Activated T-helper 17 cell treated with anti-CD3 and anti-CD28 coated beads, Interleukin-2, amount 50 U/mL, for 72 hours (primary cell): ENCODE measurements at places on chromosomes 11 and 22. TPM values are rescaled to one million over a fixed set of nuclear protein-coding genes. Genes with fewer than 3 reads are reported as not detected.
A peak's percentile ranks its signal among the peaks of the same experiment; 100 is the strongest.

DNA sequence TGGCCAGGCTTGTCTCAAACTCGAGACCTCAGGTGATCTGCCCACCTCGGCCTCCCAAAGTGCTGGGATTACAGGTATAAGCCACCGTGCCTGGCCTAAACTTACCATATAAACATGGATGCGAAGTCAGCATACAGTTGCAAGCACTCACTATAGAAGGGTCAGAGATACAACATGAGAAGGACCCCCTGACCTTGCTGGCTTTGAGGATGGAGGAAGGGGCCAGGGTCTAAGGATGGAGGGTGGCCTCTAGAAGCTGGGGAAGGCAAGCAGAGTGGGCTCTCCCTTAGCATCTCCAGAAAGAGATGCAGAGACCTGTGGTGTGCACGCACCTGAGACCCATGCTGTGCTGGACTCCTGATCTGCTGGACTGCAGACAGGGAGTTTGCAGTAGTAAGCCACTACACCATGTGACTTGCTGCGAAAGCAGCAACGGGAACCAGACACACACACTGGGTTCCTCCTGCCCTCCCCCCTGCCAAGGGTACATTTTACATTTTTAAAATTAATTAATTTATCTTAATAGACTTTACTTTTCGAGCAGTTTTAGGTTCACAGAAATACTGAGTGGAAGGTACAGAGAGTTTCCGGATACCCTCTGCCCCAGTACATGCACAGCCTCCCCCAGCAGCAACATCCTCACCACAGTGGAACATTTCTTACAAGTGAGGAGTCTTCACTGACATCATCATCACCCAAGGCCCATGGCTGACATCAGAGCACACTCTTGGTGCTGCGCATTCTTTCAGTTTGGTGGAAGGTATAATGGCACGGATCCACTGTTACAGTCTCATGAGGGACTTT lies 170.1 kb upstream of the B3GAT1 start:
- ATAC-seq = no peak

DNA sequence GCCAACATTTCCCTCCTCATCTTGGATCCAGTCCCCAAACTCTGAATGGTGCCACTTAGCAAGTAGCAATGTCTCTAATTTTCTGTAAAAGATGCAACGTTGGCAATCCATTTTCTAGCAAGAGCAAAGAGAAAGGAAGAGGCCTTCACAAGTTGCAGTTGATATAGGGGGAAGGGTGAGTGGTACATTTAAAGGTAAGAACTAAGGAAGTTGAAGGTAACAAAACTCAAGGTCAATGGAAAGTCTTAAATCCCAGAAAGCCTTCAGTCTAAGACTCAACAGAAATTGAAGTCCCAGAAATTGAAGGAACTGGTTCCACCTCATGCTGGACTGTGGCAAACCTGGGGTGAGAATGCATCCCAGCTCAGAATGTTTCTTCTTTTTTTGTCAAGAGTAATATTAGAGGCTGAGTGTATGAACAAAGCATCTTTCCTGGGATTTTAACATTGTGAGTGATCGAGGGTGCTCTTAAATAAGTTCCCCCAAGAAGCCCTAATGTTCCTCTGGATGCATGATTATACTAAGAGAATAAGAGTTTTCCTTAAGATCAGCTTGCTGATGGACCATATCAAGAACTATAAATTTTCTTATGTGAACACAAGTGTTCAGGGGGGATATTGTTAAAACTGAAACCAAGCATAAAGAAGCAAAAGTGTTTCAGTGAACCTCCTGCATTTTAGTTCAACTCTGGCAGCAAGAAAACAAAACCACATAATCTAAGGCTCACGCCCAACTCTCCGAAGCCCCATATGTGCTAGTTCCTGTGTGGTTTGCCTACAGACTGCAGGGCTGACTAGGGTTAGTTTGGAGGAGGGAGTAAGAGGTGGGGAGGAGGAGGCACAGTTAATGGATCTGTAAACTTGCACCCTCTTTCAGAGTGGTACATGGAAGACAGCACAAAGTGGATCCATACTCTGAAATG lies at the start of gene GRAP2:
TSS of gene GRAP2 (plus strand) at position 779 of the 922 bp plus-strand sequence. CDS start 46,023 bp downstream, outside the sequence.
- ATAC-seq = peak; percentile 92

- ATAC-seq = peak; percentile 70
Observed at GRCh38 chr11:72573072-72573854, 101.0 kb downstream of the PDE2A start.

GRCh38 chr11:129894278-129895125 lies 876 bp downstream of the NFRKB start:
- ATAC-seq = no peak

GRCh38 chr11:690738-691633 lies 4.0 kb downstream of the DEAF1 start:
- ATAC-seq = no peak

GRCh38 chr11:39817241-39817640 lies 1642.2 kb downstream of the LRRC4C start:
- no peak for ATAC-seq

DNA sequence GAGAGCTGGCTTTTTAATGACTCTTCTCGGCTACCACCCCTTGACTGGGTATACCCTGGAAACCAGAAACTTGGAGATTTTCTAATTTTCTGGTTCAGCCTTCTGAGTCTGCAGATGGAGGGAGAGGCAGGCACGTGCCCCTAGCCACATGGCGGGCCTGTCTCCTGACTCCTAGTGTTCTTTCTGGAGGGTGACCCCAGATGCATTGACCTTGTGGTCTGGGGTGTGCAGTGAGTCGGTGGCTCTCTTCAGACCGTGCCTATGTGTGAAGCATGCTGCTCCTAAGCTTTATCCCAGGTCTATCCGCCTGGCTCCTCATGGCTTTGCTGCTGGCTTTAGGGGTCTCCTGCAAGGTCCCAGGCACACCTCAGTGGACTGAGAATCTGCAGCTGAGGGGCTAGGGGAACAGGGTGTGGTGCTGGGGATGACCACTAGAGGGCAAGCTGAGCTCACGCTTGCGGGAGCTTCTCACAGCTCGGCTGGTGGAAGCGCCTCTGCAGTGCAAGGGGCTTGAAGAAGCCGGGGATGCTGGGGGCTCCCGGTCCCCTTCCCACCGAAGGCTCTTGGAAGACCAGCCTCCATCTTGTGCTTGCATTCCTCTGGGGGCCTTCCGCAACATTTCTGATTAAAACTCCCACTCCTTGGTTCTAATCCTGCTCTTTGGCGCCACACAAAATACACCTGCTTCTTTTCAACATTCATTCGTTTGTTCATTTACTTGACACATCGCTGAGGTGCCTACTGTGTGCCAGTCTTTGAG lies 51.8 kb downstream of the OTOG start:
- ATAC-seq = peak; percentile 77

The MPZL2 gene
- 21.7 TPM for total RNA-seq

The TRIOBP gene
- total RNA-seq = 28.2 TPM

The ASRGL1 gene
- 2.2 TPM for total RNA-seq

The PARVA gene
- not detected for total RNA-seq
